ENCODE measurements at places on chromosomes 5 and 9. TPM values are rescaled to one million over a fixed set of nuclear protein-coding genes. Genes with fewer than 3 reads are reported as not detected.

GRCh38 chr5:50301756-50302155 lies 139.3 kb downstream of the EMB start:
- no peaks in the 10 kb centered on the region for H3K27me3 ChIP-seq
- H3K4me1 ChIP-seq: no peaks in the 10 kb centered on the region
- no peak for DNase-seq
- no peak overlapping the region for H3K27ac ChIP-seq
- peaks cover 3% of the 10 kb centered on the region for H3K36me3 ChIP-seq
- H3K4me3 ChIP-seq: no peak overlapping the region

DNA sequence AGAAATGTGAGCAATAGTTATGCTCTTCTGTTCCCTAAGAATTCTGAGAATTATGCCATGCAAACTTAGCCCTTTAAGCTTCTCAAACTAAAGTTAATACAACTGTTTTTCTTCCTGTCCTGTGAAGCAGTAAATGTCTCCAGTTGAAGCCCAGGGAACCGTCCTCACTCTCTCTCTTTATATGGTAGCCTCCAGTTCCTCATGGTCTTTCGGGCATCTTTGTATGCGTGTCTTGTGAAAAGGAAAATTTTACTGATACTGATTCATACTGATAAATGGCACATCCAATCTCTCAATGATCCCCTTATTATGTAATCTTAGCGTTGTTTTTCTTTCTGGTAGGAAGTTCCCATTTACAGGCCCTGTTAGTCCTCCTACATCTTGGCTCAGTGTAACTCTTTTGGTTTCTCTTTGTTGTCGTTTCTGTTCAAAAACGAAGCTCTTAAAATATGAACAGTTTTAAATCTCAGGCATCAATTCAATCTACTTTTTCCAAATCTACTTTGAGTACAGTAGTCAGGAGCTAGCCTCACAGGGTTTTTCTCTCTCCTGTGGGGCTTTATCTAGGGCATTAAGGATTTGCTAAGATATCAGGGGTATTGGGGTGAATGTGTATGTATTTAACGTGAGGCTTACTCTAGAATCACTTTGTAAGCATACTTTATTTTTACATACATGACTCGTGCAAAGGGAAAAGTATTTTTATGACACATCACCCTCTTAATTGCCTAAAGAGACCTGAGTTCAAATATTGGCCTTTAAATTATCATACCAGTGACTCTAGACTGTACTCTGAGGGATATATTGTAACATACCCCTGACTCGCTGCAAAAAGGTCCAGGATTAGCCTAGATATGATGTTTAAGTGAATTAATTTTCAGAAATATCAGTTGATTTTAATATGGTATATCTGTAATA lies 258.0 kb downstream of the NR3C1 start:
- no peak overlapping the region for H3K27ac ChIP-seq
- H3K27me3 ChIP-seq: no peaks in the 10 kb centered on the region
- H3K4me3 ChIP-seq: no peak overlapping the region
- H3K36me3 ChIP-seq: peaks cover 18% of the 10 kb centered on the region

- H3K36me3 ChIP-seq: no peaks in the 10 kb centered on the region
- no peaks in the 10 kb centered on the region for H3K4me1 ChIP-seq
- H3K27me3 ChIP-seq: no peaks in the 10 kb centered on the region
- no peak for DNase-seq
- H3K4me3 ChIP-seq: no peak overlapping the region
Measured at GRCh38 chr9:109584205-109584604, 86.1 kb upstream of the PTPN3 start.

GRCh38 chr9:97617939-97618416 lies 15.2 kb downstream of the TSTD2 start:
- no peak overlapping the region for H3K27ac ChIP-seq
- peaks cover 30% of the 10 kb centered on the region for H3K36me3 ChIP-seq
- no peaks in the 10 kb centered on the region for H3K27me3 ChIP-seq
- peaks cover 11% of the 10 kb centered on the region for H3K4me1 ChIP-seq
- H3K4me3 ChIP-seq: no peak overlapping the region

- no peak for DNase-seq
- H3K27ac ChIP-seq: no peak overlapping the region
Measured at GRCh38 chr5:55495216-55495615, 39.5 kb downstream of the PLPP1 start.

The CHD1 gene
- total RNA-seq: 46.0 TPM

The DOK3 gene
- 7.8 TPM for total RNA-seq

The ZNF883 gene
- 0.57 TPM for total RNA-seq

The SPINK5 gene
- total RNA-seq: not detected

The GABRB2 gene
- not detected for total RNA-seq

The SERF1A gene
- total RNA-seq: 1.5 TPM
